T-helper 2 cell (primary cell): ENCODE measurements at places on chromosomes 6 and 20.
A peak's percentile ranks its signal among the peaks of the same experiment; 100 is the strongest.

- no peak for DNase-seq
Observed at GRCh38 chr6:46993846-46994245, 48.3 kb downstream of the ADGRF1 start.

DNA sequence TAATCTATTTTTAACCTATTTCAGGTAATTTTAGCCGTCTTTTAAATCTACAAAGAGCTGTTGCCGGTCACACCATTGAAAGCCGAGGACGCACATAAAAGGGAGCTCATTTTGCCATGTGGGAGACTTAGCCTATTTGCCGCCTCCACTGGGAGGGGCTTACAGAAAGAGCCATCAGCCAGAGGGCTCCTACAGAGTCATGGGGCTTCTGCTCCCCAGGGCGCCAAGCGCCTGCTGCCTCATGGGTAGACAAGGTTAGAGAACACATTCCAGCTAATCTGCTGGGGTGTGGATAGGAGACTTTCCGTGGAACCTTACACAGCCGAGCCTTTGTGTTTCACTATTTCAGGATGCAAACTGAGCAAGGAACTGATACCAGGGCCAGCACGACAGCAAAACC is 12.6 kb downstream of the PCMTD2 start:
- DNase-seq = no peak

- no peak for DNase-seq
Observed at GRCh38 chr20:45104786-45105185, 3.9 kb upstream of the KCNS1 start.

- no peak for DNase-seq
Observed at GRCh38 chr6:160031442-160031841, 62.6 kb downstream of the IGF2R start.

- DNase-seq = no peak
Observed at GRCh38 chr6:153662982-153663381, 376.1 kb upstream of the OPRM1 start.

- DNase-seq = no peak
Observed at GRCh38 chr20:37808233-37809070, 94.5 kb upstream of the VSTM2L start.

DNA sequence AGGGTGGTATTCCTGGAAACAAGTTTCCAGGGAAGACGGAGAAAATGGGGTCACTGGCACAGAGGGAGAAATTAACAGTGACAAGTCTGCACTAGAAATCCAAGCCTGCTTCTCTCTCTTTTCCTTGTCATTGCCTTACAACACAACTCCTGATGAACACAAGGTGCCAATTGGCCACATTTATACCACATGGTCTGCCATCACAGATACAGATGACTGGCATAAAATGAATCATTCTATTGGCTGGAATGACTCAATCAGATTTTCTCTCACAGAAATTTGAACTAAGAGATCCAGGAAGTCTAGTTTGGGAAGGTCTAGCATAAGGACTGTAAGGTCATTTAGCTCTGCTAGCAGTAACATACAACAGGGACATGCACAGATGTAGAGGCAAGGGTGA is 190.3 kb downstream of the LINC00237 start:
- DNase-seq = no peak

- no peak for DNase-seq
Observed at GRCh38 chr6:94095961-94096360, 676.6 kb upstream of the EPHA7 start.

DNA sequence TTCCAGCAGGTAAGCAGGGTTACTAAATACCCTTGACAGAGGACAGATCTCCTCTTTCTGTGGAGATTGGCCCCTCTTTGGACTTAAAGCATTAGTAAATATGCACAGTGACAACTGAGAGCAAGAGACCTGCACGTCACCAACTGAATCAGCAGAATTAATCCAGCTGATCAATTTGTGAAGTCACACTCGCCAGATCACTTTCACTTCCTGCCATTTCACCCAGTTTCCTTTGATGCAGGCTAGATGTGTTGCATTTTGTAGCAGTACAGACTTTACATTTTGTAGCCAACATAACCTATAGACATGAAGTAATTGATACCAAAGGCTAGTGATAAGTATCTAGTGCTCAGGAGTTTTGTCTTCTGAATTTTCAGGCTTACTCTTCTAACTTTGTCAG is 11.9 kb downstream of the SYNE1 start:
- no peak for DNase-seq

DNA sequence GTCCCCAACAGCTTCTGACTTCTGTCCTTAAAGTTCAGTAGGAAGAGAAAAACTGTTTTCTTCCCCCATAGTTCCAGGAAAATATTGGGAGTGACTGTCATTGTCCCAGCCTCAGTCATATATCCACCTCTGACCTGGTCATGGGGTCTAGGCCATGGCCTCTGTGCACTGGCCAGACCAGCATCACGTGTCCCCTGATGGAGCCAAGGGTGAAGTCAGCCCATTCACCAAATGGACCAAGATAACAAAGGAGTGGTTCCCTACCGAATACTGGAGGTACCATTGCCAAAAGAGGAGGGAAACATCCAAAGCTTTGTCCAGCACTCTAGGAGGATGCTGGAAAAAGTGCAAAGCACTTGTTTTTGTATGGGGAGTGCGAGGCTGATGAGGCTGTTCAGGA is 395.4 kb downstream of the TAF4 start:
- no peak for DNase-seq

DNA sequence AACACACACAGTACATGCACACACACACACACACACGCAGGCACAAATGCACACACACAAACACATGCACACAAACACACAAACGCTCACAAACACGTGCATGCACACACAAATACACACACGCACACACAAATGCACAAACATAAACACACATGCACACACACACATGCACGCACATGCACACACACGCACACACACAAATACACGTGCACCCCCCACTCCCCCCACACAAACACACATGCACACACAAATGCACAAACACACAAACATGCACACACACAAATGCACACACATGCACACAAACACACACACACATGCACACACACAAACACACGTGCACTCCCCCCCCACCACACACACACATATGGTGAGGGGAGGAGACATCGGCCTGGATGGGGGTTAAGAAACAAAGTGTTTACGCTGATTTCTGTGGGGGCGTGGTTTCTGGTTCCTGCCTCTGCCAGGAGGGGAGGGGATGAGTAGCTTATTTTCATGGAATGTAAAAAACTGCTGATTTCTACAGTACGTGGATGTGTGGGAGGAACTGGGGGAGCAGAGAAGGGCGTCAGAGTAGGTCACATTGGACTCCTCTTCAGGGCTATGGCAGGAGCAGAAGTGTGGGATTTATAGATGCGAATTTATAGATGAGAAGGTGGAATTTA is 607.2 kb downstream of the QKI start:
- DNase-seq = no peak

DNA sequence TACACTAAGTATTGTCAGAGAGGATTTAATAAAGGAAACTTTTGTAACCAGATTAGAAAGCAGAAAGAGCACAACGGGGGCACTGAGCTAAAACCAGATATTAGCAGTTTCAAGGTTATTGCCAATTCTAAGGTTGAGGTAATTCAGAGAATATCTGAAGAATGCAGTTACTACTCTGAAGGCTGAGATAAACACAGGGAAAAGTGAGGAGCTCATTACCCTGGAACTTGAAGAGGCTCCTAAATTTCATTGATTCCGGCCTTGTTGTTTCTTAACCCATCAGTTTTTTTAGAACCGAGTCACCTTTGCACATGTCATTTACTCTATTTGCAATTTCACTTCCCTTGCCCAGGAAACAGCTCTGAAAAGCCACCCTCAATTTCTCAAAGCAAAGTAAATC is 72.4 kb upstream of the BTBD3 start:
- no peak for DNase-seq

GRCh38 chr20:37359331-37359730 is 13.4 kb downstream of the SRC start:
- DNase-seq = no peak

DNA sequence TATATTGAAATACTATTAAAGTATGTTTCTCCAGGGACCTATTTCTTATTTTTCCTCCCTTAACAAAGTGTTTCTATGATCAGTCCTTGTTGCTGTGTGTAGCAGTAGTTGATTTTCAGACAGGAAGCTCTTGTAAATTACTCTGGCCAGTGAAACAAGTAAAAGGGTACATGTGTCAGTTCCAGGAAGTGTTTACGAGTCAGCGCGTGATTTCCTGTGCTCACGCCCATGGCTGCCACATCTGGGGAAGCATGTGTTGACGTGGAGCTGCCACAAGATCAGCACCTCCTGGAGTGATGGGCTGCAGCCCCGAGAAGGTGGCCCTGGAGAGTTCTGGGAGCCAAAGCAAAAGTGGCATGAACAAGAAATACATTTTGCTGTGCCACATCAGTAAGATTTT is 38.6 kb upstream of the GGTLC1 start:
- DNase-seq = peak; percentile 86

DNA sequence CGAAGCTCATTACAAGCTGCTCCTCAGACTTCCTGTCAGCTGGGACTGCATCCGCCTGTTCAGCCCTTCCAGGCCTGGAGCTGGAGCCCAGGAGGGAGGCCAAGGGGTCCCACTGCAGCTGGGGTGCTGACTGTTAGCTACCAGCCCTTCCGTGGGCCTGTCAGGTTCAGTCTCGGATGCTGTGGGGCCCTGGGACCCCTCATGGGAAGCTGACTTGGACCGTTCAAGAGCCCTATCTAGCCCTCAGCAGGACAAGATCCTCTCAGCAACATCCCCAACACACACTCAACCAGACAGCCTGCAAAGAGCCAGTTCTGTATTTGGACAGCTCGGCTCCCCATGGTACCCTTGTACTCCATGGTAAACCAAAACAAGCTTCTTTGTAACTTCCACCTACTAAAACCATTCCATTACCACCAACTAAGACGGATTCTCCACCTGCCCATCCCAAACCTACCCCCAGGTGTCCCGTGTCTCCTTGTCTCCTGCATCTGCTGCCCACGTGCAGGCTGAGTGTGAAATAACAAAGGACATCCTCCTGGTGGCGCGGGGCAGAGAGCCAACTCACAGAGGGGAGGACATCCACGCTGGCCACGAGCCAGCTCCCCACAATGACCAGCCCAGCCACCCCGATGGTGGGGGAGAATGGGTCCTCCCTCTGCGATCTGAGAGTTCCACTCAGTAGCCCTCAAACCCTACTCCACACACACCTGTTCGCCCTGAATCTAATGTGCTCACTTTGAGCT is 111.2 kb downstream of the TAF4 start:
- no peak for DNase-seq

DNA sequence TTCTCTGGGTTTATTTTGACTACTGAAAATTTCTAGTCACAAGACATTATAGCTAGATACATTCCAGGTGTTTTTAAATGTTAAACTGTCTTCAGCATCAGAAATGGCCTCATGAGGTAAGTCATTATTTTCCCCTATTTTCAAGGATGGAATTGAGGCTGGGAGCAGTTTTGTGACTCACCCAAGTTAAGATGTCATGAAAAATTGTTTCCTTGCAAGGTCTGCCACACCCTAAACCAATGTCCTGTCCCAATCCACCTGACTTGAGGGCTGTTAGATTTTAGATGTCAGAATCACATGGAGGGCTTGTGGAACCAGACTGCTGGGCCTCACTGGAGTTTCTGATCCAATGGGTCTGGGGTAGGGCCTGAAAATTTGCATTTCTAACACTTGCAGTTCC is 16.9 kb downstream of the SLC22A3 start:
- no peak for DNase-seq

DNA sequence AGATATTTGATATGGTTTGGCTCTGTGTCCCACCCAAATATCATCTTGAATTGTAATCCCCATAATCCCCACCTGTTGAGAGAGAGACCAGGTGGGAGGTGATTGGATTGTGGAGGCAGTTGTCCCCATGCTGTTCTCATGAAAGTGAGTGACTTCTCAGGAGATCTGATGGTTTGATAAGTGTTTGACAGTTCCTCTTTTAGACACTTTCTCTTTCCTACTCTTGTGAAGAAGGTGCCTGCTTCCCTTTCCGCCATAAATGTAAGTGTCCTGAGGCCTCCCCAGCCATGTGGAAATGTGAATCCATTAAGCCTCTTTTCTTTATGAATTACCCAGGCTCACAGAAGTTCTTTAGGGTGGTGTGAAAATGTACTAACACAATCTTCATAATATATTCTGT is 1404.0 kb upstream of the ADGRB3 start:
- no peak for DNase-seq

DNA sequence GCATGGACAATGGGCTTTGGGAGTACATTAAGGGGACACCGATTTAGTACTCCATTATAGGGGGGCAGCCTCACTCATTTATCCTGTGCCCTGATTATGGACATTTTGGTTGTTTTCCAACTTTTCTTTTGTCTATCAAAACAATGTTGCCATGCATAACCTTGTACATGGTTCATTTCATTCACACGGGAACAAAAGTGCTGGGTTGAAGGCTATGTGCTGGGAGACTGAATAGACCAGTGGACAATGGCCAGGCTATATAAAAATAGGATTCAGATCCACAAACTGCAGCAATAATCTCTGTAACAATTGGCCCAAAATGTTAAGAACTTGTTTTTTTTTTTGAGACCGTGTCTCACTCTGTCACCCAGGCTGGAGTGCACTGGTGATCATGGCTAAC is 100.7 kb upstream of the GMDS start:
- no peak for DNase-seq

GRCh38 chr6:2911171-2911570 is 8.1 kb upstream of the SERPINB9 start:
- no peak for DNase-seq

DNA sequence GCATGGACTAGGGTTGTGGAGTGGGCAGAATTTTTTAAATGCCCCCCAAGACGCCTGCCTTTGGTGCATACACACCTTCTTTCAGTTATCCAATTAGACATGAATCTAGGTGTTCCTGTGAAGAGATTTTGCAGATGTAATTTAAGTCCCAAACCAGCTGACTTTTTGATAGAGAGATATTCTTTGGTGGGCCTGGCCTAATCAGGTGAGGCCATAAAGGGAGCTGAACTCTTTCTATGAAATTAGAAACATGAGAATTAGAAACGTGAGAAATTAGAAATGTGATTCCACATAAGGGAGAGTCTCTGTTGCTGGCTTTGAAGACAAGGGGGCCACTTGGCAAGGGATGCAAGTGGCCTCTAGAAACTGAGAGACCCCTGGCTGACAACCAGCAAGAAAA is 36.4 kb upstream of the TTPAL start:
- no peak for DNase-seq

DNA sequence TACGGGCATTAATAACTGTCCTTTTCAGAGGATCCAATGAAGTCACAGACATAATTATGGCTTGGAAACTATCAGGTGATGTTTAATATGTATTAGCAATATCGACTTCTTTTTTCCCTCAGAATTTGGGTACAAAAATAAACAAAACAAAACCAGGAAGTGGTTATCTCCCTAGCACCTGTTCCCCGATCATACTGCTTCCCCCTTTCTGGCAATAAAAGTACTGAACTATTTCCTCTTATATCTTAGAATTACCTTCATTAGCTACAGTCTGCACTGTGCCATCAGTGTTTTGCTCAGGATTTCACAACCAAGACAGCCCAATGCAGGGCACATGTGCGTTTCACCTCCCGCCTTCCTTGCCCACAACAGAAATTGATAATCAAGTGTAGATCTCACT is 216.9 kb upstream of the BTBD3 start:
- DNase-seq = no peak
